Activated T-cell treated with anti-CD3 and anti-CD28 coated beads, Interleukin-2, amount 50 U/mL, for 24 hours (primary cell): ENCODE measurements at places on chromosomes 3 and 15.

DNA sequence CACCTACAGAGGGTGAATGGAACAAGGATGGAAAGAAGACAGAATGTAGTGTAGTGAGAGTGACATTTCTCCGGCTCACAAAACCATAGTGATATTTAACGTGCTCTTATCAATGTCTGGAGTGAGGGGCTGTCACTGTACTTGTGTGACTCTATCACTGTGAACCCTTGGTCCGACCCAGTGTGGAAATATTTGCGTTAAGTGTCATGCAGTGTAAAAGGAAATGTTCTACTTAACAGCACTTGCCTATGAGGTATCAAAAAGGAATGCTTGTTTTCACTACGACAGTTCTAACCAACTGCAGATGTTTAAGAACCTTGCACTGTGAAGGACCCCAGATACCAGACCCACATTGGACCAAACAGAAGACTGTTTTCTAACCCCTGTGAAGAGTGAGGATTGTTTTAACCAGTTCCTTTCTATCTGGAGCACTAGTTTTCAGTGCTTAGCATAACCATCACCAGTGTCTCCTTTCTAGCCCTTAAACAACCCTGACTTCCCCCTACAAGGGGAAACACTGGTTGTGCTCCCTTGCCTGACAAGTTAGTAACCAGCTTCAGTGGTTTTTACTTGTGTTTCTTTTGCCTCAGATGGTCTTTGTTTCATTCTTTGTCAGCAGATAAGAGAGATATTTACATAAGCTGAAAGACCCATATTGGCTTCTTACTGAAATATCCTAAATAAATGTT is 144.7 kb upstream of the ABHD17C start:
- no peaks in the 10 kb centered on the region for H3K36me3 ChIP-seq
- H3K27me3 ChIP-seq = peaks cover 43% of the 10 kb centered on the region
- H3K4me3 ChIP-seq = no peak overlapping the region
- H3K4me1 ChIP-seq = no peaks in the 10 kb centered on the region
- no peak for DNase-seq
- no peak overlapping the region for H3K27ac ChIP-seq

DNA sequence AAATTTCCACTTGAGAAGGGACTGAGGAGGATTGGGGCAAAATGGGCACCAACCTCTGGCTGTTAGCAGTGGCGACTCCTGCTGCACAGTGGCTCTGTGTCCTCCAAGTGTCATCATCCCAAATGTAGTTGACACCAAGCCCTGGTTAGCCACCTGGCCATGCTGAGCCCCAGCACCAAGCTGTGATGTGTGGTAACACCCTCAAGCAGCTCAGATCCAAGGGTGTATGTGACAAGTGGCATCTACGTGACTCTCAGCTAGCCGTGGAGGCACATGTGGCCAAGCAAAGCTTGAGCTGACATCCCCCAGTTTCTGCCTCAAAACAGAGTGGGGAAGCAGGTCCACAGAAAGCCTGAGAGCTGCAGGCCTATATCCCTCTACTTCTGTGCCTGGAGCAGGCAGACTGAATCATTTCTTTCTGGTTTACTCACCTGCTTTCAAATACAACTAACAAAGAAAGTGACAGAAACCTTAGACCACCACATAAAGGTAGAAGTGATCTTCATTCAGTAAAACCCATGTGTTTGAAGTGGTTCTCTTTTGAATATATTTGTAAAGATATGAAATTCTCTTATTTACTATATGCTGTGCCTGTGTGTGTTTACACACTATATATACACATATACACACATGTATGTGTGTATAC is 40.0 kb downstream of the FOXP1 start:
- peaks cover 28% of the 10 kb centered on the region for H3K4me1 ChIP-seq
- H3K4me3 ChIP-seq = no peak overlapping the region
- H3K27ac ChIP-seq = no peak overlapping the region
- DNase-seq = peak; percentile 53
- peaks cover 3% of the 10 kb centered on the region for H3K36me3 ChIP-seq

- peaks cover 13% of the 10 kb centered on the region for H3K4me1 ChIP-seq
- H3K27ac ChIP-seq = no peak overlapping the region
- H3K36me3 ChIP-seq = peaks cover 16% of the 10 kb centered on the region
Measured at GRCh38 chr3:45020534-45020933, 5.6 kb upstream of the CLEC3B start.

GRCh38 chr3:128083396-128083795 is 31.2 kb downstream of the SEC61A1 start:
- no peaks in the 10 kb centered on the region for H3K27me3 ChIP-seq
- no peak for DNase-seq
- no peaks in the 10 kb centered on the region for H3K4me1 ChIP-seq

DNA sequence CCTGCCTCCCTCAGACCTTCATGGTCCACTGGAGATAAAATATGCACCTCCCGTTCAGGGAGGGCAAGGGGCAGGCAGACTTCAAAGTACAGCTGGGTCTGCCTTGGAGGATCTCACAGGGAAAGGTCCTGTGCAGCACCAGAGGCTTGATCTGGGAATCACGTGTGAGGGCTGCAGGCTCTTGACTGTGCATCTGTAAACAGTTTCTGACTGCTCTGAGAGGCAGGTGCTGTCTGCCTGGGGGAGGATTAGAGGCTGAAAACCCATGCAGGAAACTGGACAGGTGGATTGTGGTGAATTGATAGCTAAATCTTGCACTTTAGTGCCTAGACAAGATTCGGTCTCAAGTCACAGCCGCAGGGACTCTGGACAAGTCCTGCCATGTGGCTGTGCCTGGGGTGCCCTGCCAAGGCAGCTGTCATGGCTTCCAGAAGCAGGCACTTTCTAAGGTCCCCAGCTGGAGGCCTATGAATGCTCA is 239.3 kb downstream of the EPHB1 start:
- H3K36me3 ChIP-seq = no peaks in the 10 kb centered on the region
- H3K27me3 ChIP-seq = peaks cover 26% of the 10 kb centered on the region
- no peak overlapping the region for H3K27ac ChIP-seq
- no peaks in the 10 kb centered on the region for H3K4me1 ChIP-seq
- DNase-seq = no peak

DNA sequence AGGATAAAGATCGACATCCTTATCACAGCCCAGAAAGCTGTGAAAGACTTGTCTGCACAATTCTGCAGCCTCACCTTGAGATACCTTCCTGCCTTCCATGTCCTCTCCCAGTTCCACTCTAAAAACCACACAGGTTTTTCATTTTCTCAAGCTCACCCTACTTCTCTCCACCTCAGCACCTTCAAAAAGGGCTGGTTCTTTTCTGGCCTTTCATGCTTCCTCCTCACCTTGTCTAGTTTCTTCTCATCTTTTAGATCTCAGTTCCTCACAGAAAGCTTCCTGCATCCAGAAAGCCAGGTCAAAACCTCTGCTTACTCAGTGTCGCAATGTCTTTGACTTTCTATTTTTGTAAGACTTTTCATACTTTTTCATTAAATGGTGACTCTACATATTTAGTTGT is 140.2 kb upstream of the STT3B start:
- no peak overlapping the region for H3K4me3 ChIP-seq
- DNase-seq = no peak
- no peak overlapping the region for H3K27ac ChIP-seq
- no peaks in the 10 kb centered on the region for H3K27me3 ChIP-seq
- no peaks in the 10 kb centered on the region for H3K36me3 ChIP-seq
- H3K4me1 ChIP-seq = peaks cover 8% of the 10 kb centered on the region

DNA sequence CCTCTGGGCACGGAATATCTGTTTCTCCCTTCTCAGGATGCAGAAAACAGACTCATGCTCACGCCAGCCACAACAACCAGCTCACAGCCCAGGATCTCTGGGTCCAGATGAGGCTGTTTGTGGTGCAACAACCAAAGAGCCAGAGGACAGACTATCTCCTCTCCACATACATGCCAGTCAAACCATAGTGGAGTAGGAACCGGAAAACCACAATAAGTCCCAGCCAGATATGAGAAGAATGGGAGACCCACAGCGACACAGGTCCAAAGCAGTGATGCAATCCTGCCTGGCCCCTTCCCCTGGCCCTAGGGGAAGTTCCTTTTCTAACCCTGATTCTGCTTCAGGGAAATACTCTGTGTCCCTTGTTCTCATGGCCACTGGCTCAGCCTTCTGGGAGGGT is 27.6 kb downstream of the MEX3B start:
- no peak overlapping the region for H3K4me3 ChIP-seq
- DNase-seq = no peak
- peaks cover 38% of the 10 kb centered on the region for H3K27me3 ChIP-seq
- H3K4me1 ChIP-seq = no peaks in the 10 kb centered on the region
- H3K27ac ChIP-seq = no peak overlapping the region

GRCh38 chr3:44030687-44031305 is 210.9 kb upstream of the TOPAZ1 start:
- no peak overlapping the region for H3K27ac ChIP-seq
- H3K27me3 ChIP-seq = peaks cover 38% of the 10 kb centered on the region
- H3K4me3 ChIP-seq = no peak overlapping the region
- no peaks in the 10 kb centered on the region for H3K36me3 ChIP-seq
- no peak for DNase-seq

DNA sequence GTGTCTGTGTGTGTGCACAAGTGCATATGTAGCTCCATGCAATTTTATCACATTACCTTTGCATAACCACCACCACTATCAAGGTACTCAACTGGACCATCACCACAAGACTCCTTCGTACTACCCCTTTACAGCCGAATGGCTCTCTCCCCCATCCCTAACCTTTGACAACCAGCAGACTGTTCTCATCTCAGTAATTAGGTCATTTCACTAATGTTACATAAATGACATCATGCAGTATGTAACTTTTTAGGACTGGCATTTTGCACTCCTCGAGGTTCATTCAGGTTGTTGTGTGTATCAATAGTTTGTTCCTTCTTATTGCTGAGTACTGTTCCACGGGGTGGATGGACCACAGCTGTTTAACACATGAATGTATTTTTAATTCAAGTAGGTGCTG is 121.8 kb upstream of the SLC6A11 start:
- H3K27me3 ChIP-seq = peaks cover 25% of the 10 kb centered on the region
- H3K36me3 ChIP-seq = no peaks in the 10 kb centered on the region
- H3K27ac ChIP-seq = no peak overlapping the region
- H3K4me1 ChIP-seq = no peaks in the 10 kb centered on the region
- H3K4me3 ChIP-seq = no peak overlapping the region

- peaks cover 25% of the 10 kb centered on the region for H3K4me1 ChIP-seq
- H3K36me3 ChIP-seq = peaks cover 12% of the 10 kb centered on the region
- no peak for DNase-seq
- H3K27ac ChIP-seq = peak overlapping the region; percentile 75
Measured at GRCh38 chr3:16883057-16883722, 1.6 kb upstream of the PLCL2 start.

DNA sequence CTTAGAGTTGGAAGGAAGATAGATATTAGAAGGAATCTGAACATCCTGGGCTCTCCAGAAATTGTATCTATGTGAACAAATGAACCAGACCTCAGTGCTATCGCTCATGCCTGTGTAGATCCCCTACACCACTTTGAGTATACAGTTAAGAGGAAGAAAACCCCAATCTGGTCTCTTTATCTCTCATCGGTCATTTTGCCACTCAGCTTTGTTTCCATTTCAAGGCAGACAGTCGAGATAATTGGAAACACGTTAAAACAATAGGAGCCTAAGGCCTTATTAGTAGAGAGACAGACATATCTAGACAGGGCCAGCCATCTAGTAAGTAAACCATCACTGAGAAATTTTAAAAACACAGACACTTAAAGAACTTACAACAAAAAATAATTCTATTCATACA is 101.6 kb downstream of the MYLK start:
- H3K4me1 ChIP-seq = no peaks in the 10 kb centered on the region
- H3K36me3 ChIP-seq = no peaks in the 10 kb centered on the region
- H3K4me3 ChIP-seq = no peak overlapping the region
- H3K27me3 ChIP-seq = no peaks in the 10 kb centered on the region

DNA sequence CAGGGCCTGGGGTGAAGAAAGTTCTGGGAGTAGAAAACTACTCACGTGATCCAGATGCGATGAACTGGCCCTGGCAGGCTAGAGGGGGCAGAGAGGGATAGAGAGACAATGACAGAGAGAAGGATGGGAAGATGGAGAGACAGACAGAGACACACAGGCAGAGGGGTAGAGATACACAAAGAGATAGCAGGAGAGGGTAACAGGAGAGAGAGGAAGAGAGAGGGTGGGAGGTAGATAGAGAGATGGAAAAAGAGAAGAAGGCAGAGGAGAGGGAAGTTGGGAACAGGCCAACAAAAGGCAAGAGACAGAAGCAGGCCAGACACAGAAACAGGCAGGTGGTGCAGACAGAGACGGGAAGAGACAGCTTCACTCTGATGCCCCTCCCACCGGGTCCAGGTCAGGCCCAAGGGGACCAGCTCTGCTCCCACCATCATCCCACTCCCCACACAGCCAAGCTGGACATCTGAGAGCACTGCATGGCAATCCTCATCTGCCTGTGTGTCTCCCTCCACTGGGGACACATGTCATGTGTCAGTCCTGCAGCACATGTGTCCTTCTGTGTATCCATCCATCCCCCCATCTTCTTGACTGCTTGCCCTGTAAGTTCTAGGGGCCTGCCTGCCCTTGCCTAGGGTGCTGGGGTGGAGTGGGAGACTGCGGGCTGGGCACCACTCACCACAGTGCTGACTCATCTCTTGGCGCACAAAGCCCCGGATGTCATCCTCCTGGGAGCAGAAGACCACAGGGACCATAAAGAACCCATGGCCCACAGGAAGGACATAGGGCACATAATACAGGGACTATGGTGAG is 2.2 kb upstream of the UCN2 start:
- H3K4me1 ChIP-seq = peaks cover 8% of the 10 kb centered on the region
- H3K4me3 ChIP-seq = no peak overlapping the region
- H3K27ac ChIP-seq = no peak overlapping the region
- DNase-seq = no peak

DNA sequence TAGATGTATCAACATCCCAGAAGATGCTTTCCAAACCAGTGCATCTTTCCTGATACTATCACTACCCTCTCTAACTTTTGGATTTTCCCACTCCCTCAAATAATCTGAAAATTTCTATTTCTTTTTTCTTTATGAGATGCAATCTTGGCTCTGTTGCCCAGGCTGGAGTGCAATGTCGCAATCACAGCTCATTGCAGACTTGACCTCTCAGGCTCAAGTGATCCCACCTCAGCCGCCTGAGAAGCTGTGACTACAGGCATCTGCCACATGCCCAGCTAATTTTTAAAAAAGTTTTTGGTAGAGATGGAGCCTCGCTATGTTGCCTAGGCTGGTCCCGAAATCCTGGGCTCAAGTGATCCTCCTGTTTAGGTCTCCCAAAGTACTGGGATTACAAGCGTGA is 239.7 kb downstream of the SUCLG2 start:
- H3K4me1 ChIP-seq = peaks cover 4% of the 10 kb centered on the region
- H3K27me3 ChIP-seq = no peaks in the 10 kb centered on the region
- no peak overlapping the region for H3K27ac ChIP-seq
- peaks cover 70% of the 10 kb centered on the region for H3K36me3 ChIP-seq
- H3K4me3 ChIP-seq = no peak overlapping the region
- DNase-seq = no peak

GRCh38 chr3:37741644-37742043 is 120.0 kb upstream of the CTDSPL start:
- H3K27ac ChIP-seq = no peak overlapping the region
- H3K36me3 ChIP-seq = no peaks in the 10 kb centered on the region
- DNase-seq = no peak
- H3K4me1 ChIP-seq = no peaks in the 10 kb centered on the region
- H3K4me3 ChIP-seq = no peak overlapping the region

GRCh38 chr15:79644091-79644490 is 212.0 kb downstream of the MINAR1 start:
- H3K27ac ChIP-seq = peak overlapping the region; percentile 44
- peaks cover 7% of the 10 kb centered on the region for H3K4me1 ChIP-seq
- no peak for DNase-seq
- no peak overlapping the region for H3K4me3 ChIP-seq
- no peaks in the 10 kb centered on the region for H3K36me3 ChIP-seq
